ENCODE measurements at places on chromosomes 3 and 15. TPM values are rescaled to one million over a fixed set of nuclear protein-coding genes. Genes with fewer than 3 reads are reported as not detected.

DNA sequence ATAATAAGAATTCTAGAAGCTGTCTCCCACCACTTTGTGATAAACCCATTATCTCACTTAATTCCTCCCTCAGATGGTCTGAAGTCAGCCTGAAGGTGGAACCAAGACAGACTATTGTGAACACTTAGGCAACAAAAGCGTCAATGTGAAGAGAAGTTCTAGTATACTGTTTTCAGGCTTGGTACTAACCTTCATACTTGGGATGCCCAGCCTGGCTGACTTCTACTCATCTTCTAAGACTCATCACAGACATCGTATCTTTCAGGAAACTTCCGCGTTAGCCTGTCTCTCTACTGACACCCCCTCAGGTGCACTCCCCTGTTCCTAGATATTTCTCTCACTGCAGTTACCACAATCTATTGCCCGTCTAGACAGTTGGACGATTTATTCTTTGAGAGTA lies 201.2 kb downstream of the SATB1 start:
- DNase-seq, result no peak

- DNase-seq, result no peak
These were observed 165.3 kb downstream of the SHQ1 start for GRCh38 chr3:72682936-72683452.

STIMATE gene
- 9.3 TPM for total RNA-seq

DNA sequence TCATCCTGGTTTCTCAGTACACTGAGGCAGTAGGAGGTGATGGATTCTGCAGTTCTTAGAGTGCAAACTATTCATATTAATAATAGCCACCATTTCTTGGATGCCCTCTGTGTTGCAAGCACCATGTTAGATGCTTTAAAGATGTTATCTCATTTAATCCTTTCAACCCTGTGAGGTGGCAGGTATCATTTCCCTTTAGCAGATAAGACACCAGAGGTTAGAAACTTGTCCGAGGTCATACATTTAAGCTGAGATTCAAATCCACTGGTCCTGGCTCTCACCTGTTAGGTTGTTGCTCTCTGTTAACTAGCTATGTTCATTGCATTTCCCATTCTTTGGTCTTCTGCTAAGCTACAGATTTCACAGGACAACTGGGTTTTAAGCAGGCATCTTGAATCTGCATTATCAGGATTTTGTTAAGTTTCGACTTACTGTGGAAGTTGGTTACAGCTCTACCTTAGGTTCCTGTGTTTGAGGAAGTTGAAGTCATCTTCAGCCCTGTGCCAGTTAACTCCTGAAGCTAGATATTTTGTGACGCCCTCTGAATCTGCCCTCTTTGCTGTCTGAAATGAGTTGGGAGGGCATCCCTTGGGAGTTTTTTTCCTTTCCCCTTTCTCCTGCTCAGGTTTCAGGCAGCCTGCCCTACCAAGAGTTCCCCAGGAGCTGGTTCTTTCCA lies 6.4 kb downstream of the PDE8A start:
- no peak for DNase-seq

DNA sequence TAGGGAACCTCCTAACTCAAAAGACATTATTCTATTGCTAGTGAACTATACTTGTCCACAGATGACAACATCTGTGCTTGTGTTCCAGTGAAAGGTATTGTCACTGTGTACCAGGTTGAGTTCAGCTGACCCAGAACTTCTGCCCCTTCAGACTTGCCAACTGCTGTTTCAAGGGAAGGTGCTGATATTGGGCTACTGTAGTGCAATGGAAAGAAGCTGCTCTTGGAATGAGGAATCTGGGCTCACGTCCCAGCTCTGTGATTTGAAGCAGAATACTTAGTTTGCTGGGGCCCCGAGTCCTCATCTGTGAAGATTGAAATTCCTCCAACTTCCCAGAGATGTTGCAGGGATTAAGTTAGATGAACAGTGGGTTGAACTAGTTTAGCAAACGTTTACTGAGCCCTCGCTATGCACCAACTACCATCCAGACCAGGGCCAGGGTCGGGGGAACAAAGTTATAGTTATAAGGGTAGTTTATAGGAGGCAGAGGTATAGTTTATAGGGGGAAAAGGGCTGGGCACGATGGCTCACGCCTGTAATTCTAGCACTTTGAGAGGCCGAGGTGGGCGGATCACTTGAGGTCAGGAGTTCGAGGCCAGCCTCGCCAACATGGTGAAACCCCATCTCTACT lies 15.9 kb upstream of the UMPS start:
- DNase-seq, result no peak

GRCh38 chr3:111669926-111670630 lies 74.9 kb upstream of the ZBED2 start:
- no peak for DNase-seq

GRCh38 chr15:77455696-77456321 lies 35.1 kb downstream of the HMG20A start:
- no peak for DNase-seq

TMEM108 gene
- total RNA-seq, result 20.3 TPM

TGM4 gene
- total RNA-seq, result not detected

GRCh38 chr15:71215126-71215894 lies 100.0 kb downstream of the THSD4 start:
- no peak for DNase-seq

DNA sequence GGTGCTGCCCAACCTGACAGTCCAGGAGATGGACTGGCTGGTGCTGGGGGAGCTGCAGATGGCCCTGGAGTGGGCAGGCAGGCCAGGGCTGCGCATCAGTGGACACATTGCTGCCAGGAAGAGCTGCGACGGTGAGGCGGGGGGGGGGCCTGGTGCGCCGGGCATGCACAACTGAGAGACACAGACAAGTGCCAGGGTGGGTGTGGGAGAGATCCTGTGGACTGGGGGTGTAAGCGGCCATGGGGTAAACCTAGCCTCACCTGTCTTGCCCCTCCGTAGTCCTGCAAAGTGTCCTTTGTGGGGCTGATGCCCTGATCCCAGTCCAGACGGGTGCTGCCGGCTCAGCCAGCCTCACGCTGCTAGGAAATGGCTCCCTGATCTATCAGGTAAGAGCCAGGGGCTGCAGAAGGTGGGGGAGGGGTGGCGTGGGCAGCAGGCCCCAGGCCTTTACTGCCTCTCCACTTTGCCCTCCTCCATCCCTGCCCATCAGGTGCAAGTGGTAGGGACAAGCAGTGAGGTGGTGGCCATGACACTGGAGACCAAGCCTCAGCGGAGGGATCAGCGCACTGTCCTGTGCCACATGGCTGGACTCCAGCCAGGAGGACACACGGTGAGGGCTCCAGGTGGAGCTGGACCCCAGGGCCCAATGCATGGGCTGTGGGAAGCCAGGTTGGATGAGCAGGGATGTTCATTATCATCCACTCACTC lies 3.3 kb downstream of the CHRD start:
- no peak for DNase-seq

GRCh38 chr3:160482796-160483195 lies 33.2 kb upstream of the TRIM59 start:
- no peak for DNase-seq

- DNase-seq, result no peak
These were observed 84.8 kb upstream of the FOXB1 start for GRCh38 chr15:59918994-59919951.

- no peak for DNase-seq
These were observed 25.1 kb upstream of the FSIP1 start for GRCh38 chr15:39807791-39808190.

DNA sequence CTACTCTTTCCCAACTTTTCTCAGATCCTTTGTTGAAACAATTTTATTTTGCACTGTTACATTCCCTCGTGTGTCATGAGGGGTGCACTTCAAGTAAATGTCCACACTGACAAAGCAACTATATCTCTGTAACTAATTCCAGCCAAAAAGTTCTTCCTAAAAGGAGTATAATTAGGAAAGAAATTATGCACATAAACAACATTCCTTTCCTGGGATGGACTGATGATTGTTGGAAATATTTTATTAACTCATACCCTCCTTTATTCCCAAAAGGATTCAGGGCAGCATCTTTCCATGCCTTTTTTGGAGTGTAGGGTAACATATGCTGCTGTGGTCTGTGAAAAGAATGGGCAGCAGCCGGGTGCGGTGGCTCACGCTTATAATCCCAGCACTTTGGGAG lies 426.1 kb upstream of the THBS1 start:
- no peak for DNase-seq

DNA sequence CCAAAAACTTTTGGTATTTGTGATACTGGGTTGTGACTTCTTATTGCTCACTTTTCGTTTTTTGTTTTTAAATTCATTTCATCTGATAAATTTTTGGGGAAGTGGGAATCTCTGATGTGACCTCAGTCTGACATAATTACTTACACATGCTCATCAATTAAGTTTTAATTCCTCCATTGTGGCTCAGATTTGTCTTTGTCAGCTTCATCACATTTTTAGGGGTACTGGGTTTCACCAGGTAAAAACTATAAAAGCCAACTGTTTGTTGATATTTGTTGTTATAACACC lies 425.3 kb upstream of the TGFBR2 start:
- no peak for DNase-seq

NR2E3 gene
- not detected for total RNA-seq

DNA sequence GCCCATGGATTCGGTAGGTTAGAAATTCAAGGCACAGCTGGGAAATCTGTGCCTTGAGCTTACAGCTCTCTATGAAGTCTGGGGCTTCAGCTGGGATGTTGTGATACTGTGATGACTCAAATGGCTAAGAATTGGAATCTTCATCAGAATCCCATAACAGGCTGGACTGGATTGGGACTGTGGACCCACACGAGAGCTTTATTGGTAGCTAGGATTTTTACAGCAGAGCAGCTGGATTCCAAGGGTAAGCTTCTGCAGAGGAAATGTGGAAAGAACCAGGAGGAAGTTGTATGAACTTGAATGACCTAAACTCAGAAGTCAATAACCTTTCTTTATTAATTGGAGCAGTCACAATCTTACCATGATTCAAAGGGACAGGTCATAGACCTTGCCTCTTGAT lies 1187.1 kb downstream of the ROBO1 start:
- no peak for DNase-seq

GRCh38 chr3:98739266-98739665 lies 23.9 kb upstream of the ST3GAL6 start:
- DNase-seq, result no peak

POC1A gene
- 1.3 TPM for total RNA-seq

DNA sequence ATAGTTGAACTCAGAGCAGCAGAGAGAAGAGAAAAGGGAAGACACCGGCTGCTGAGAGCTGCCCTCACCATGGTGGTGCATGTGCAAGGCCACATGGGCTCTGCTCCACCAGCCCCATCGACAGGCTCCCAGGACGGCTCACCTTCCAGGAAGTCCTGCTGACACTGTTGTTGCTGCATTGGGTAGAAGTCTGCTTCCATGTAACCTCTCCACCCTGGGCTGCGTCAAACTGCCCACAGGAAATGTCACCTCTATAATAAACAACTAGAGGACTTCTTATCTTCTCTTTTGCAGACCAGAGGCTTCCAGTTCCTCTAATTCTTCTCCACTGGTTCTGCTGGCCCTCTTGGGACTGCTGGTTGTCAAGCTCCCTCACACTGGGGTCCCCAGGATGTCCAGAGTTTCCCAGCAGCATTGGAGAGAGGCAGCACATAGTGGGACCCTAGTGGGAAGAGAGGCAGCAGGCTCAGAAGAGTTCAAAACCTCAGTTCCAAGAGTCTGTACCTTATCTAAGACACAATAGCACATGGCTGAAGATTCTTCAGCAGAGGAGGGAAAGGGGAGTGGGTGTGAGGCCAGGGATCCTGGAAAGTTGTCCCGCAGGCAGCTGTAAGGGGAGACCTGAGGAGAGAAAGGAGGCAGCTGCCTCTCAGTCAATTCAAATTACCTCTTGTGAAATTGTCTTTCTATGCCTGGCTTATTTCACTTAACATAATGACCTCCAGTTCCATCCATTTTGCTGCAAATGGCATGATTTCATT lies 5.8 kb upstream of the CCR3 start:
- no peak for DNase-seq

DNA sequence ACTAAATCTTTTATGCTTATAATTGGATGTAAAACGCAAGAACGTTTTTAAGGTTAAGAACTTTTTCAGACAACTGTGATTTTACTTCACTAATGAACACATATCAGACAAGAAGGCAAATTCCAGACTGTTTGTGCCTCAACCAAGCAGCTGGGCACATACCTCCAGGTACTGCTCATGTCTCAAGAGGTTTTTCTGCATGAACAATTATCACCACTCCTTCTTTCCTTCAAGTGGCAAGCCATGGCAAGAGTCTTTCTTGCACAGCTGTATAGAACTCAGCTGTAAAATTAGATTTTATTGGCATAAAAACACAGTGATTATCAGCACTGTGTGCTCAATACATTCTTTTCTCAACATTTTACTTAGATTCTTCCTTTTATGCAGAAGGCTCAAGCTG lies 64.3 kb downstream of the FNDC3B start:
- no peak for DNase-seq
